NAMALWA (cell line): ENCODE measurements at places on chromosomes 7 and 10.

- DNase-seq = no peak
Observed at GRCh38 chr10:5611899-5612680, 54.3 kb downstream of the ASB13 start.

GRCh38 chr7:101362334-101363195 is at the start of gene COL26A1:
Gene COL26A1, plus strand, starts transcription at chr7:101362875. Its CDS starts 158 bp downstream, at chr7:101363033.
- DNase-seq = no peak

DNA sequence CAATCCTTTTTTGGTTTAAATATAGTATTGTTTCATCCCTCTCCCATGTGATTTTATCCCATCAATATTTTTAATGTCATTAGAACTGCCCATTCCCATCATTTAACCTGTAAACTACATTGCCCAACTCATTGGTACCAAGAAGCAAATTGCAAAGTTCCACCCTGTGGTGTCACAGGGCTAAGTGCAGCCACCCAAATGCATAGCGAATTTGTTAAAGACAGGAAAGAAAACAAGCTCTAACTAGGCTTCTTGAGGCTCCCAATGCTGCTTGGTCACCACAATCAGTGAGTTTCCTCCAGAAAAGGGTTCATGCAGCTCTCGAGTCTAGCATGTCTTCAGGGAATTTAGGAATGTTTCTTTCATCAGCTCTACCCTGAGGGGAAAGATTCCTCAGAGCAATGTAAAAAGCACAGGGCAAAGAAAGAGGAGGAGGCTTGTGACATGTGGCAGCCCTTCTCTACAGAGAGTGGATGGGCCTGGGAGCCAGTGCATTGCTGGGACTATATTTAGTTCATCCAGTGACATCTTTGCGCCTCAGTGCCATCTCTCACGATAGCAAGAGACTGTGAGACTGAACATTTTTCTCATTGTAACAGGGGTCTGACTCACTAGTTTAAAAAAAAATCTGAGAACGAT is 58.1 kb downstream of the CAV1 start:
- peak; percentile 20 for DNase-seq

- peak; percentile 29 for DNase-seq
Observed at GRCh38 chr10:102710609-102711008, 3.6 kb downstream of the ARL3 start.

DNA sequence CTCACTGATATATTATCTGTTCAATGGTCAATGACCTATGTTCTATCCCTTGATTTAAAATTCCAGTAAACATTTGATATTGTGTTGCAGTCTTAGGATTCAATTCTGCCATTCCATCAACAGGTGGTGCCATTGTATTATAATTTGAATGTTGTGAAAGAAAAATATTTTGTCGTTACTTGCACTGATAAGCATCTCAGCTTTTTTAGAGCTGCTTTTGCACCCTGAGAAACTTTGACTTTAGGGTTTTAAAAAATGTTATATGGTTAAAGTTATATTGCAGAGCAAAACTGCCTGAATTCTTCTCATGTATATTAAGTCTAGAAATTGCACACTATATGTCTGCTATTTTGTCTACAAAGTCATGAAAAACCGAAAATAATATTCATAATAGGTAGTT is 18.8 kb upstream of the MINDY3 start:
- DNase-seq = peak; percentile 44
